Activated naive CD8-positive, alpha-beta T cell treated with anti-CD3 and anti-CD28 coated beads, Interleukin-2, amount 10 ng/mL, durations not matched to agents 7 days and 5 days (primary cell): ENCODE measurements at places on chromosomes 6 and 20. TPM values are rescaled to one million over a fixed set of nuclear protein-coding genes. Genes with fewer than 3 reads are reported as not detected.
A peak's percentile ranks its signal among the peaks of the same experiment; 100 is the strongest.

Gene GJA10
- total RNA-seq = not detected

Gene RRAGD
- 10.9 TPM for total RNA-seq

GRCh38 chr6:12279322-12280091 lies 10.7 kb upstream of the EDN1 start:
- peak overlapping the region; percentile 5 for H3K27ac ChIP-seq
- peaks cover 2% of the 10 kb centered on the region for H3K27me3 ChIP-seq
- H3K4me1 ChIP-seq = peaks cover 10% of the 10 kb centered on the region
- H3K4me3 ChIP-seq = peak overlapping the region; percentile 53
- no peak for DNase-seq
- H3K36me3 ChIP-seq = no peaks in the 10 kb centered on the region

DNA sequence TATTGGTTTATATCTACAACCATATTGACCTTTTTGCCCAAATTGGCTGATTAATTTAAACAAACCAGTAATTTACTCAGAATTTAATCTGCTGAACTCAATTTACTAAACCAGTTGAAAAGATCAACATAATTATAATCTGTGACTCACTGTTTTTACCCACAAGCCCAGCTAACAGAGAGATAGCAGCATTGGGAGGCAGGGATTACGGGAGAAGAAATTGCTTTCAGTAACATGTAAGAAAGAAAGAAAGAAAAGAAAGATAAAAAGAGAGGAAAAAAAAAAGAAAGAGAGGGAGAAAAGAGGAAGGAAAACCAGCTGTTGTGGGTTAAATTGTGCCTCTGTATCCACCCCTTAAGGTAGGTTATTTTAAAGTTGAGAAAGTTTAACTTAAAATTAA lies 13.3 kb upstream of the RHAG start:
- no peaks in the 10 kb centered on the region for H3K4me1 ChIP-seq
- no peaks in the 10 kb centered on the region for H3K36me3 ChIP-seq
- no peak overlapping the region for H3K27ac ChIP-seq
- DNase-seq = no peak

DNA sequence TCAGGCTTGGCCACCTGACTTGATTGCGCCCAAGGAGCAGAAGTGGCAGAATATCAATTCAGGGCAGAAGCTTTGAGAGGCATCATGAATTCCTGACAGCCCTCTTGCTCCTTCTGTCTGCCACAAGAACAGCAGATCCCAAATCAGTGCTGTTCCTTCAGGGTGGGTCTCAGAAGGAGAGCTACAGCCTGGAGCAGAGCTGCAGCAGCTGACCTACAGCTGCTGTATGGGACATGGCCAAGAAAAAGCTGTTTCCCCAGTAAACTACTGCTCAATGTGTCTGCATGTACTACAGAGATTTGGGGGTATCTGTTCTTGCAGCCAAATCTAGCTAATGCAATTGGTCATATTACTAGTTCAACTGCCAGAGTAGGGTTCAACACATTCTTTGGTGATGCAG lies 69.0 kb downstream of the SLC22A3 start:
- no peak for DNase-seq
- H3K27me3 ChIP-seq = peaks cover 33% of the 10 kb centered on the region
- H3K4me3 ChIP-seq = no peak overlapping the region
- H3K27ac ChIP-seq = no peak overlapping the region
- H3K4me1 ChIP-seq = no peaks in the 10 kb centered on the region
- H3K36me3 ChIP-seq = no peaks in the 10 kb centered on the region
